ENCODE measurements at places on chromosomes 3 and 15. TPM values are rescaled to one million over a fixed set of nuclear protein-coding genes. Genes with fewer than 3 reads are reported as not detected.

Gene ZNF35
- 1.4 TPM for polyA plus RNA-seq

DNA sequence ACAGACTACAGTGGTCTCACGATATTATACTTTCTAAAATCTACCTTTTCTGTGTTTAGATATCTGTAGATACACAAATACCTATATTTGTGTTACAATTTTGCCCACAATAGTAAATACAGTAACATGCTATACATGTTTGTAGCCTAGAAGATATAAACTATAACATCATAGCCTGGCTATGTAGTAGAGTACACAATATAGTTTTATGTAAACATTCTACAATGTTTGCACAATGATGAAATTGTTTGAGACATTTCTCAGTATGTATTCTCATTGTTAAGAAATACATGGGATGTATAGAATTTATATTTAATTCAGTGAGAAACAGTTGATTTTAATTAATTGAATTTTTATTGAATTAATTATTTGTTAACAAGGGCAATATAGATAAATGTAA lies 1367.0 kb downstream of the OTOL1 start:
- DNase-seq: no peak

- no peak for DNase-seq
Observed at GRCh38 chr15:42090370-42090769, 4.0 kb downstream of the PLA2G4D start.

GRCh38 chr3:105853801-105854432 lies 14.9 kb downstream of the CBLB start:
- DNase-seq: peak; percentile 91

DNA sequence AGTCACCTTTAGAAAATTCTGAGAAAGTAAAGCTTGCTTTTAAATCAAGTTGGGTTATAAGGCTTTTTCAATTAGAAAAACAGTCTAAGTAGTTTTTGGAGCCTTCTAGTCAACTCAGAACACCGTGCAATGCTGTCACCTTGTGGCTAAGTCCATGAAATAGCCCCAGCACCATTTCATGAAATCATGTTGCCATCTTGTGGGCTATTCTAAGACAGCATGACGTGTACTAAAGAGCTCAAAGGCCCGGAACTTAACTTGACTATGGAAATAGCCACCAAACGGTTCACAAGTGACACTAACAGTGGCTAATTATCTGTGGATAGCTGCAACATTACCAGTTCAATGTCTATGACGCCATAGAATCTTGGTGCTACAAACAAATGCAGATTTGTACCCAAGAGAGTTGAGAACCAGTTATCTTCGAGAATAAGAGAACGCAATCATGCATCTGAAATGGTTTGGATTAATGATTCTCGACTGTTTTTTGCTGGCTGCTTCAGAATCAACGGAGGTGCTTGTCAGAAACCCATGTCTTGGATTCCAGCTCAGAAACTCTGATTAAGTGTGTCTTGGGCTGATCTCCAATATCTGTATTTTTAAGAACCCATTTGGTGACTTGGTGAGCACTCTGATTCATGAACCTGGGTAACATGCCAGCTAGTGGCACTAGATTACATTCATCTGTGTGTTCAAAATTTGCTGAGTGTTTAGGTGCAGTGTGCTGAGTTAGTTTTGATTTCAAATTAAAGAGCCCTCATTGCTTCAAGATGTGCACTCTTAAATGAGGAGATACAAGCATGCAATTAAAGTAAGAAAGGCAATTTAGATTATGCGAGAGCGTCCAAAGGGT lies 111.2 kb upstream of the MCTP2 start:
- peak; percentile 58 for DNase-seq

Gene PP2D1
- polyA plus RNA-seq: not detected
